ENCODE measurements at places on chromosomes 2 and 18. TPM values are rescaled to one million over a fixed set of nuclear protein-coding genes. Genes with fewer than 3 reads are reported as not detected.

DNA sequence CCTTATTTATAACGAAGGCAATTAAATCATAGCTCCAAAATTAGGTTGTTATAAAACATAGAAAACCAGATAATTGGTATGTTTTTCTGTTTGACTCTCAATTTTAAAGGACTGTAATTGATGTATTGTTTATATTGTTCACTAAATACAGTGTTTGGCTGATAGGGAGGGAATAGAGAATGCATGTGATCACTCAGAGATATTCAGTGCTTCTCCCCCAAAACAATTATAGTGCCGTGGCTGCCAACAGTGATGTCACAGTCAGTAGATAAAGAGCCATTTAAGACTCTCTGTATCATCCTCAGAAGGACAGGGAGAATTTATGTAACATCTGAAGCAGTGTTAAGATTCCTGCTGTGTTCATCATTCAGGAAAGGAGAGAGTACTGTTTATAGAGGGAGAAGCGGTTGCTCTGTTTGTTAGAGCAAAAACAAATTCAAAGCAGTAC is 69.6 kb downstream of the PHLPP1 start:
- no peaks in the 10 kb centered on the region for H3K27me3 ChIP-seq
- H3K4me3 ChIP-seq: no peak overlapping the region
- DNase-seq: no peak

- DNase-seq: no peak
- no peaks in the 10 kb centered on the region for H3K4me1 ChIP-seq
- H3K36me3 ChIP-seq: no peaks in the 10 kb centered on the region
These were observed 136.5 kb upstream of the SP5 start for GRCh38 chr2:170578606-170579005.

DNA sequence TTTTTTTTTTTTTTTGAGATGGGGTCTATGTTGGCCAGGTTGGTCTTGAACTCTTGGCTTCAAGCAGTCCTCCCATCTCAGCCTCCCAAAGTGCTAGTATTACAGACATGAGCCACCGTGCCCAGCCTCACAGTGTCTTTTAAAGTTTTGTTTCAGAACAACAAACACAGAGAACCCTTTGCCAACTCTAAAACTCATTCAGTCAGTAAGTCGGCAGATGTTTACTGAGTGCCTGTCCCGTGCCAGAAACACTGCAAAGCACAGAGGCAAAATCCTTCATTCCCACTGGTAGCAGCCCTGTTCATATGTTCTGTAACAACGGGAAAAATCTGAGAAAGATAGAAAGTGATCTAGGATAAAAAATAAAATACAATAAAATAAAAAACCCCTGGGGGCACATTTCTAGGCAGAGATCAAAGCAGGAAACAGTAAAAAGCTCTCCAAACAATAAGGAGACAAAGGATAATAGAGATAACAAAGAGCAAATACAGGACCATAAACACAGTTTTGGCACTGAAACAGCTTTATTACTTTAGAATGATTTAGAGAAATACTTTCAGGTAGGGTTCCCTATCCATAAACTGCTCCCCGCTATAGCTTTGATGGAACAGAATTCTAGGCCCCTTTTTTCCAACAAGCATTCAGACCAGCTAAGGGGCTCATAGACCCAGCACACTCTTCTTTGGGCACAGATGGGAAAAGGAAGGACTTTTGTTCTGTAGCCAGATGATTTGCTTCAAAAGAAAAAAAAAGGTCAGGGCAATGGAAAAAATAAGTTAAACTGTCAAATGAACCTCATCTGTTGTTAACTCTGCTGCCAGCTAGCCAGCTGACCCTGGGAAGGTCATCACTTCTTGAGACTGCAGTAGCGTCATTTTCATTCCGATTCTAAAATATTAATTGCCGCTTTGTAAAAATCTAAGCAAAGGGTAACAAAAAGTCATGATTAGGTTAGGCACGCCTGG is 212.3 kb downstream of the CDH20 start:
- no peaks in the 10 kb centered on the region for H3K4me1 ChIP-seq
- no peaks in the 10 kb centered on the region for H3K27me3 ChIP-seq
- no peaks in the 10 kb centered on the region for H3K36me3 ChIP-seq
- no peak overlapping the region for H3K4me3 ChIP-seq

DNA sequence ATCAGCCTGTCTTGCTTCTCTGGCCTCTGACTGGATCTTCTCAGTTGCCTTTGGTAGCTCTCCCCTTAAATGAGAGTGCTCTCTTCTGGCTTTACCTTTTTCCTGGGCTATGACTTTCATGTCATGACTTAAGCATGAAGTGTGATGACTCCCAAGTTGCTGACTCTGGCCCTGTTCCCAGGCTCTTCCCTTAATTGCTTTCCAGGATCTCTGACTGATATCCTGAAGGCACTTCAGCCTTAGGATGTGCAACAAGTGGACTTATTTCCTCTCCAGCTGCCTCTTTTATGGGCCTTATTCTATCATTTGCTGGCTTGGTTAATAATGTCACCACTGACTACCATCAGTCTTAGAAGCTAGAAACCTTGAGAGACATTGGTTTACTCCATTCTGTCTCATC is 17.4 kb downstream of the SEMA4F start:
- no peak for DNase-seq
- no peaks in the 10 kb centered on the region for H3K27me3 ChIP-seq
- H3K36me3 ChIP-seq: peaks cover 7% of the 10 kb centered on the region
- no peak overlapping the region for H3K27ac ChIP-seq

DNA sequence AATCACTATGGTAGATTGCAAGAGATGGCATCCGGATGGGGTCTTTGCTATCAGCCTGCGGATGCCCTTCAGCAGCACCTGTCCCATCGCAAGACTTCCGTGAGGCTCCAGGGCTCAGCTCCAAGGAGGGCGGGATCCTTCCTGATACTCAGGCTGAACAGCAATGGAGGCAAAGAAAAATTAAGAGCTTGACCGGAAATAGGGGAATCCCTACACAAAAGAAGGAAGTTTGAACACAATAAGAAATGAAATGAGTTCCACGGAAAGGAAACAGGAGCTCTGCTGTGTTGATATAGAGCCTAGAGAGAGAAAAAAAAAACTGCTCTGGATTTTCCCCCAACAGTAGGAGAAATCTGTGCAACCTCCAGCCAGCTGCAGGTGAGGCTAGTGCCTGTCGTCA is 91.9 kb downstream of the ARL4C start:
- H3K27ac ChIP-seq: no peak overlapping the region
- no peak overlapping the region for H3K4me3 ChIP-seq
- no peaks in the 10 kb centered on the region for H3K36me3 ChIP-seq
- DNase-seq: no peak
- peaks cover 5% of the 10 kb centered on the region for H3K4me1 ChIP-seq

DNA sequence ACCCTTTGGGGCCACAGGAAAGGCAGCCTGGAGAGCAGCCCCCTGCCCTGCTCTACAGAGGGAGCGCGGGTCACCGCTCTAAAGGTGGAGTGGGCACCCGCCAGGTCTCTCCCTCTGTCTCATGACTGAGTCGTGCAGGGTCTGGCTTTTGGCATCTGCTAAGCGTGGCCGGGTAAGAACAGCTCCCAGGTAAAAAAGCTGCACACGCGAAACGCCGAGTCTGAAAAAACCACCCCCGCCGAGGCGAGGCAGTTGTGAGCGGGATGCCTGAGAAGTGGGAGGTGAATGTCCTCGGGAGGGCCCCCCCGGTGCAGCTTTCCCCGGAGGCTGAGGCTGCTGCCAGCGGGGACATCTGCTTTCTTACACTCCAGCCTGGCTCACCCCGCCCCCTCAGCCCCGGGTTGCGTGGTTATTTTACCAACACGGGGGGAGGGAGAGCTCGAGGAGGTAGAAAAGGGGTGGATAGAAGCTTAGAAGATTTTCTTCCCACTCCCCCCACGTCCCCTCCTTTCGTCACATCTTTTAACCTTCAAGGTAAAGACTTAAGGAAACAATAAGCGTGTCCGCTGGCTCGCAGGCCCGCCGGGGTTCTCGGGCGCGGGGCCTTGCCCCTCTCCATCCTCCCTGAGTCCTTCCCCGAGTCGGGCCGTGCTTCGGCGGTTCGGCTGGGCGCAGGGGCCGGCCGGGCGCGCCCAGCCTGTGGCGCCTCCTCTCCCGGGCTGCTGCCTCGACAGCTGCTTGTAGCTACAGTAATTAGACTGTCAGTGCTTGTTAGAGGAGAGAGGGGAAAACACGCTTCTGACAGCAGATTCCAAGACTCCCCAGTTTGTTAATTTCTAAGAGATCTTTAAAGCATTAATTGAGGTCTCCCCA is 70.6 kb upstream of the PSMD14 start:
- no peaks in the 10 kb centered on the region for H3K36me3 ChIP-seq
- no peaks in the 10 kb centered on the region for H3K27me3 ChIP-seq
- peak overlapping the region; percentile 86 for H3K4me3 ChIP-seq
- no peak for DNase-seq
- peak overlapping the region; percentile 27 for H3K27ac ChIP-seq
- H3K4me1 ChIP-seq: peaks cover 4% of the 10 kb centered on the region

- H3K27me3 ChIP-seq: no peaks in the 10 kb centered on the region
- no peak overlapping the region for H3K4me3 ChIP-seq
- H3K36me3 ChIP-seq: peaks cover 76% of the 10 kb centered on the region
- peaks cover 10% of the 10 kb centered on the region for H3K4me1 ChIP-seq
- H3K27ac ChIP-seq: no peak overlapping the region
- DNase-seq: no peak
These were observed 25.1 kb upstream of the GPR75 start for GRCh38 chr2:53884883-53885282.

DNA sequence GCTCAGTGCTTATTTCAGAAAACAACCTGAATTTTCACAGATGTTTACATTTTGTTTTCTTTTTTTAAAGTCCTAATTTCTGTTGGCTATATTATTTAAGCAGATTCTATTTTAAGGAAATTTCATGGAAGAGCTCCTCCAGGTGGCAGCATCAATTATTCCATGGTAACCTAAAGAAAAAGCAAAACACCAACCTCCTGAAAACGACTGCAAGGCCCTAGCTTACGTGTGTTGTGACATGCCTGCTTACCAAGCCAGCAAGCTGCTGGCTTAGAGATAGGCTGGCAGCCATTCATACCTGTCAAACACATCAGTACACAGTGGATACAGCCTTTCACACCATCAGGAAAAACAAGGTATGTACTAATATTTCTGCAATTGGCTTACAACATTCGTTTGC is 64.9 kb downstream of the LPIN2 start:
- no peaks in the 10 kb centered on the region for H3K27me3 ChIP-seq
- DNase-seq: no peak
- H3K27ac ChIP-seq: no peak overlapping the region
- H3K4me1 ChIP-seq: no peaks in the 10 kb centered on the region
- H3K36me3 ChIP-seq: no peaks in the 10 kb centered on the region

DNA sequence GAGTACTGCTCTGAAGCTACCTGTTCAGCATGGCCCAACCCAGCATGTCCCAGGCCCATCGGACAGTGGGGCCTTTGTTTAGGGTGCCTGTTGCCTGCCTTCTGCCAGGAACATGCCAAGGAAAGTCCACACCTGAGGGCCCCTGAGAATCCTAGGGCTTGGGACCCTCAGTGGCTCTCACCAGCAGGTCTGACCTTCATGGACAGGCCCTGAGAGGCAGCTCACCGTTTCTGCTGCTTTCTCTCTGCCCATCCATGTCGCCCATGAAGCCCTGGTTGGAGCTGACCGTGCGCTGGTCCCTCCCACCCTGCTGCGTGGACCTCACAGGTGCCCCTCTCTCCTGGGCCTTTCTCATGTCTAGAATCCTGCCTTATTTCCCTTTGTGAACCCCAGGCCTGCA is 124.0 kb downstream of the GBX2 start:
- H3K36me3 ChIP-seq: no peaks in the 10 kb centered on the region
- H3K27ac ChIP-seq: no peak overlapping the region
- DNase-seq: no peak
- H3K4me1 ChIP-seq: no peaks in the 10 kb centered on the region

CNTNAP5 gene
- total RNA-seq: not detected

CNOT9 gene
- total RNA-seq: 10.4 TPM

DYSF gene
- 267 TPM for total RNA-seq
